NCI-H774 (cell line): ENCODE measurements at places on chromosomes 3 and 15.

DNA sequence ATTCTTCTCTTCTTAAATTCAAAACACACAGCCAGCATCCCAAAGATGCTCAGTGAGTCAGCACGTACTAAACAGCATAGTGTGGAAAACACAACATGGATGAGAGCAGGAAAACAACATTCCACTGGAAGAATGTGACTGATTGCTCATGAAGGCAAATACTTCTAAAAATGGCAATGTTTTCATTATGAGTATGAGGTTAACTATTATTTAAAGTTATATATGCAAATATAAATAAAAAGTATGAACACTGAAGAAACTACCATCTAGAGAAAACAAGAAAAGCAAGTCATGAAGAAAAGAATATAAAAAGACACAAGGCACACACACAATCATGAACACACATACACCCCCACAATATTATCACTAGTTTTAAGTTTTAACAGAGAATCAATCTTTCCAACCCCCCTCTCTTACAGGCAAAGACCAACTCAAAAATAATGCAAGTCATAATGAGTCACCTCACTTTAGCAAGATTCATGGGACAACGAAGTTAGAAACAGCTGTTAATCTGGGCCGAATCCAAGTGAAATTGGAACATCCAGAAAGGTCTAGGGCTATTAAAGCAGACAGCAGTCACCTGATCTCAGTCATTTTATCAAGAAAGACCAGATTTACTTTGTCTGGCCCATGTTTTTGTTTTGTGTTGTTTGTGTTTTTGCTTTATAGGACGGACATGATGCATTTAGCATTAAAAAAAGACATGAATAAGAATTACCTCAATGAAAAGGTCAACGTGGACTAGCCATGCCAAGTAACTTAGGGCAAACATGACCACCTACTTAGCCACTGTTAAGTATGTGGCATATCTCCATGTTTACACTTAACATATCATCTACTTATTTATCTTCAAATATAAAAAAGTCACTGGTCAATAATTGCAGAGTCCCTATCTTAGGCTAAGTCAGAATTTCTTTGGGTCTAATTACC, 18.1 kb downstream of the GBE1 start:
- no peak for DNase-seq

GRCh38 chr3:113255854-113256615, 44.7 kb downstream of the BOC start:
- DNase-seq: no peak

DNA sequence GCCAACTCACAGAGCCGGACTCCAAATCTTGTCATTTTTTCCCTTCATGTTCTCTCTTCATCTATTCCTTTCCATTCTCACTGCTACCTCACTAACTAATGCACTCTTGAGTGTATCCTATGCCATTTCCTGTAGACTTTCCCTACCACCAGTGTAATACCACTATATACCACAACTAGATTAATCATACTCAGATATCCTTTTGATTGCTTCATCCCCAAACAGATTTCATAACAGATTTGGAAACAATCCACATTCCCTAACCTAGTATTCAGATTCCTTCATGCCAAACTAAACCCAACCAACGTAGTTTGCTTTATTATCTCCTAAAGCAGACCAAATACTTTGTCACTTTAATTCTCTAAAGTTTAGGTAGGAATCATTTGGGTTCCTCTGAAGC, 2.6 kb upstream of the PLOD2 start:
- no peak for DNase-seq

GRCh38 chr15:96619174-96619573, 288.7 kb downstream of the NR2F2 start:
- DNase-seq: no peak

DNA sequence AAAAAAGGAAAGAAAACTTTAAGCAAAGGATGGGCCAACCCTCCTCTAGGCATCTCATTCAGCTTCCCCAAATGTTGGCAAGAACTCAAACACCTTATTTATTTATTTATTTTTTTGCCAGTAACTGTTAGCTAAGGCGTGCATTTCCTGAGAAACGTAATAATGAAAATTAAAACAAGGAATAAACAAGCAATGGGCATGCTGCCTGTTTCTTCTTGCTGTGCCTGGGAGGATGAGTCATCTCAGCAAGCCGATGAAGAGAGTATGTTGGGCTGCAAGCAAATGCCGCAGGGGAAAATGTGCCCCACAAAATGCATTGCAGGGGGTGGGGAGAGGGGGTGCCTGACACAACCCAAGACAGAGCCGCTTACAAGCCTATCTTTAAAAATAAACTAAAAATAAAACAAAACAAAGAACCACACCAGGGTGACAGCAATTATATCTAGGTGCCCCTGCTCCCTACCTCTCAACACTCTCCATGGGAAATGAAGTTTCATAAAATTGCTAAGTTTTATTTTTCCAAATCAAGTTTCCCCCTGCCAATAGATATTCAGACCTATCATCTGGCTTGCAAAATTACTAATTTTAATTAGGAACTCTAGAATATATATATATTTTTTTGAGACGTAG, 40.3 kb downstream of the EIF4E3 start:
- DNase-seq: no peak

- DNase-seq: no peak
Measured at GRCh38 chr3:194587438-194587931, 45.7 kb downstream of the TMEM44 start.

DNA sequence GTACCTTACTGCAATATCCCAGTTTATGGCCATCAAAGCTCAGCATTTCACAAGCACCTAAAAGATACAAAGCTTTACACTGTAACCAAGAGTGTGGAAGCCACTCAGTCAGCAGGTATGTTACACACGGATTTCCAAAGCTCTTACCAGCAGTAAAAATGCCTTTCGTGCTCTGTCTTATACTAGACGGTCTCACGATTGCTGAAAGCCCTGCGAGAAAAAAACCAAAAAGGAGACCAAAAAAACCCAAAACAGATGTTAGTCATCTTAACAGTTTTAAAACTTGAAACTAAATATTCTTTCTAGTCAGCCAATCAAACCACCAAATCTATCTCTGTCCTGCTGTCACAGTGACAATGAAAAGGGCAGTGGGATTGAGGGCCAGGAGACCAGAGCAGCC, 39.0 kb downstream of the TAMM41 start:
- no peak for DNase-seq

DNA sequence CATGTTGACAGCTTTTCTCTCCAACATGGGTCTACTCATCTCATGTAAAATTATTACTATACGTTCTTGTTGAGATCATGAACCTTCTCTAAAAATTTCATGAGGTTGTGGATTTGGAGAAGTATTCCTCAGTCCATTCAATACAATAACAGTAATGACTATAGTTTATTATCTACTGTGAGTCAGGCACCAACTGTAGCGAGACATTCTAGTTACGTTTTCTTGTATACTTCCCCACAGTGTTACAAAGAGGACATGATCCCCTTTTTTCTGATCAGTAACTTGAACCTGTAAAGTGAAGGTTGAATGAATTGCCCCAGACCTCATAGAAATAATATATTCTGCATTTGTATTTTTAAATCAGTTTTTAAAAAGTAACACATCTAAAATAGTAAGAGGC, 76.4 kb downstream of the AKAP13 start:
- DNase-seq: no peak

- DNase-seq: no peak
Measured at GRCh38 chr15:86139828-86140227, 60.2 kb downstream of the AGBL1 start.

DNA sequence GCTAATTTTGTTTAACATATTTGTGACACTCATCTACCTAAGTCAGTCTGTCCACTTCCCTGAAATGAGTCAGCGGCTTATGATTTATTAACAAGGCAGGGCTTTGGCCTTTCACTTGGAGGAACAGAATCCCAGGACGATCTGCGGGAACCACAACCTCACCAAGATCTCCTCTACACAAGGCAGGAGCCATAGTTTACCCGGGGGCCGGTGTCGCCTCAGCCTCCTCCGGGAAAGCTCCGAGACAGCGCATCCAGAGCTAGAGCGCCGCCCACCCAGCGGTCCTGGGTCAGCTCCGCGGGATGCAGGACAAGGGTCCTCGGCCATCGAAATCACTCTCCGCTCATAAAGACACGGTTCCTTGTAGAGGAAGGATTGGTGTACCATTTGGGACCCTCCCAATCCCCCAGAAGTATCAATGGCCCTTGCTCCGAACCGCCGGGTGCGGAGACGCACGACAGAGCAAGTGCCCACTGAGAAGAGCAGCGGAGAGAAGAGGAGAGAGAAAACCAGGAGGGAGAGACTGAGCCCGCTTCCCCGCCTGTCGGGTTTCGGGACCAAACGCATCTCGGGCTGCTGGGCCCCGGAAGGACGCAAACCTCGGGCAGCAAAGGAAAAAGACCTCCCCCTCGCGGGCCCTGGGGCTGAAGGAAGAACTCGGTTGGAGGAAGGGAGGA, 13.1 kb upstream of the ALCAM start:
- no peak for DNase-seq

GRCh38 chr15:56251315-56252095, 7.8 kb upstream of the RFX7 start:
- no peak for DNase-seq

DNA sequence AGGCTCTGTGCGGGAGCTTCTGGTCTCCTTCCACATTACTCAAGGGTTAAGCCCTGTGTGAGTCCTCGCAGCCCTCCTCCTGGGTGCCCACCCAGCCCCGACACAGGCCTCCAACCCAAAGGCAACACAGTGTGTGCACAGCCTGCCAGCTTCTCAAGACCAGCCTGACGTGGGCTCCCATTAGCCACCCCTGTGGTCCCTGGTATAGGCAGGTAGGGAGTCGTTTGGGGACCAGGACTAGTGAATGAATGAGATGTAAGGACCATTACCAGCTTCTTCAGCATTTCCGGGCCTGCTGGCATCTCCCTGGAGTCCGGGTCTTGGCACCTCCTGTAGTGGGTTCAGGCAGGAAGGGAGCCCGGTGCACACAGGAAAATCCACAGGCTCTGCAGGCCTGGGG, 20.2 kb upstream of the PLXNA1 start:
- no peak for DNase-seq

DNA sequence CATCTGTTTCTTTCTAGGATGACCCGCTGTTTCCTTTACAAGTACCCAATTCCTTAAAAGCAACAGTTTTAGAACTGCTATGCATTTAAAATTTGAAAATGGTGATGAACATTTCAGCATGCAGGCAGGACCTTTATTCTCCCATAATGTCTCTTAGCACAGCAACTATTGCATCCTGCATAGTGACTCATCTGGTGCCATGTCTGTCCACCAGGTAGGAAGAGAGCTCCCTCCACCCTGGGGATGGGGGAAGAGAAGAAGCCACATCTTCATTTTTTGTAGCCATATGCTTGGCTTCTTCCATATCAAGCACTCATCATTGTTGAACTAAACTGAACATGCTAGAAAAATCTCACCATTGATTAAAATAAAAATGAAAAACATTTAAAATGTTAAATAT, 9.9 kb downstream of the GPR15 start:
- DNase-seq: no peak

DNA sequence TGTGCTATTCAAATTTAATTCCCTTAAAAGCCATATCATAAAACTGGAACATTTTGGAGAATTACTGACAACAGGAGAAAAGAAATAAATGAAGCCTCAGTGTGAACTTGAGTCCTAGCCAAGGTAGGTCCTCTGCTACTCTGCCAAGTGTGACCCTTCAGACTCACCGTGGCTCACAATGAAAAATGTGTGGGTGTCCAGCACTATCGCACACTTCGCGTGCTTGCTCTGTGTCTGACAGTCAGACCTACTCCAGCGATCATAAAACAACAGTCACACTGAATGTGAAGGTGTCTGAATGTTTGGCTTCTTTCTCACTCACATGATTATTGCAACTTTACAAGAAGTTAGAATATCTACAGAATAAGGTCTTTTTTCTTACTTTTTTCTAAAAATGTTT, 65.8 kb upstream of the TRA2B start:
- no peak for DNase-seq

GRCh38 chr3:174598885-174599439, 260.2 kb upstream of the NAALADL2 start:
- DNase-seq: no peak

GRCh38 chr15:58425185-58425584, 6.6 kb upstream of the LIPC start:
- DNase-seq: no peak

GRCh38 chr15:29074045-29074444, 188.3 kb downstream of the APBA2 start:
- no peak for DNase-seq

GRCh38 chr3:11150256-11150655, 4.0 kb upstream of the HRH1 start:
- no peak for DNase-seq

DNA sequence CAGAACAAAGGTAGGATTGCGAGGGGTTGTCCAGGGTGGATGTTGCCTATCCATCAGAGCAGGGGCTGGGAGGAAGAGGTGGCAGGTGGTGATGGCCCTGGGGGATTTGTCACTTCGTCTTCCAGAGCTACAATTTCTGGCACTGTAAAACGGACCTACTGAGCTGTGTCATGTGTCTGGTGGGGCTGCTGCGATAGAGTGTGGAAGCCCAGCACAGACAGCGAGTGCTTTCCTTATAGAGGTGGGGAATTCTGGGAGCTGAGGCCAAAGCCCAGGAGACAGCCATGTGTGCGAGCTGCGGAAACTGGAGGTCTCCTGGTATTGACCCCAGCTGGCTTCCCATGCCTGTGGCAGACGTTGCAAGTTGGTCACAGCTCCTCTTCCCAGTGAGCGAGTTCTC, 61.2 kb upstream of the SEC22A start:
- DNase-seq: no peak

GRCh38 chr15:41254560-41254959, 23.5 kb downstream of the CHP1 start:
- no peak for DNase-seq

DNA sequence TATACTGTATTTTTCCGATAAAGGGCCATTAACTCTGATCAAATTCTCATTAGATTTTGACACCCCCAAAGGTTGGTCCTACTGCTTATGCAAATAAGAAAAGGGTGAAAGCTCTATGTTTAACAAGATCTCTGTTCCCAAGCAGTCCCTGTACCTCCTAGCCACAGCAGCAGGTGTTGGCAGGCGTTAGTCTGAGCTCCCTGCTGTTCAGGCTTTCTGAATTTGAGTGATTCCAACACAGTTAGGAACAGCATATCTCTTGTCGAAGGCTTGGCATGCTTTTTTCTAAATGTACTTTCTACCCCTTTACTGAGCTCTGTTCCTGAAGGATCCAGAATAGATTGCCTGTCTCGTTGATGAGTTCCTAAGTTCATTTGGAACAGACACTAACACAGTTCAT, 42.3 kb downstream of the MITF start:
- DNase-seq: no peak

GRCh38 chr15:22873841-22874240, 35.4 kb downstream of the NIPA2 start:
- DNase-seq: no peak
